Activated B cell treated with CpG ODN at 0.5 μM for 24 hours (primary cell): ENCODE measurements at places on chromosomes 12 and 14.

DNA sequence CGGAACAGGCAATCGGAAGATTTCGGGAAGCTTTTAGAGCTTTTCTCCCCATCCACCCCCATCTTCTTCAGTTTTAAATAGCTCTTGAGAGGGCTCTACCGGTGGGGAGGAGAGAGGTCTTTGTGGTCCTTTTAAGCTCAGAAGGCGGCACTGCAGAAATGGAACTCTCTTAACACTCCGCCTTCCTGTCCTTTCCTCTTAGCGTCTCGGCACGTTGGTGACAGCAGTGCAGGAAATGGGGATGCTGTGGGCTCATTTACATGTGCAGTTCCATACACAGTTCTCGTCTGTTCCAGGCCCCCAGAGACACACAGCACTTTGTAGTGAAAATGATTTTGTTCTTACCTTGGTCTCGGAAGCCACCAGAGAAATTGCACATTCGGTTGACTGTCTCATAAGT, 50.4 kb upstream of the RIN3 start:
- DNase-seq: no peak

- DNase-seq: no peak
Observed at GRCh38 chr14:96271421-96271762, 15.4 kb downstream of the BDKRB1 start.

DNA sequence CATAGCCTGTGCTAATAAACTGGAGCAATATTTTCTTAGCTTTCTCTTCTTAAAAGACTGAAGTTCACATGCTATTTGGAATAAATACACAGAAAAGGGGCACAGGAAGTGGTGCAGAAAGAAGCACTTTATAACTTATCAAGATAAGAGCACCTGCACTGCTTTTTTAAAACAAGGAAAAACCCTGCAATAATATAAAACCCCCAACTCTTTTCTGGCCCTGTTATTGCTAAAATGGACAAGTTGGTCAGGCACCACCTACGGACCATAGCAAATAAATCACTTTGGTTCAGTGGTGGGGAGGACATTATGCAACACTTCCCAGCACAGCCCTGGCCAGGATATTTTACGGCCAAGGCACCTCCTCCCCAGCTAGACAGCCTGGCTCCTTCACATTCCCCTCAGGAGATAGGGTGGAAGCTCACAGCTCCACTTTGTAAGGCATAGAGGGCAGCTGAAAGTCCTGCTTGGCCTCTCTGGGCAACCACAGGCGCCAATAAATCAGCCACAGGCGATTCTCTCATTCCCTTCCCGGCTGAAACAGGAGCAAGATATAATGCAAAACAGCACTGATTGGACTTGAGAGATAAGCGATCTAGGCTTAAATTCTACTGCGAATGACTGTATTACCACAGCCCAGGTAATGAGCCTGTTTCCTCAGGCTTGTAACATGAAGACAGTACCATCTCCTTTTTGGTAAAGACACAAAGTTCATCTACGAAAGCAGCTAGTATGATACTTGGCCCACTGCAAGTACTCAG, 2.0 kb downstream of the ZBTB25 start:
- no peak for DNase-seq

DNA sequence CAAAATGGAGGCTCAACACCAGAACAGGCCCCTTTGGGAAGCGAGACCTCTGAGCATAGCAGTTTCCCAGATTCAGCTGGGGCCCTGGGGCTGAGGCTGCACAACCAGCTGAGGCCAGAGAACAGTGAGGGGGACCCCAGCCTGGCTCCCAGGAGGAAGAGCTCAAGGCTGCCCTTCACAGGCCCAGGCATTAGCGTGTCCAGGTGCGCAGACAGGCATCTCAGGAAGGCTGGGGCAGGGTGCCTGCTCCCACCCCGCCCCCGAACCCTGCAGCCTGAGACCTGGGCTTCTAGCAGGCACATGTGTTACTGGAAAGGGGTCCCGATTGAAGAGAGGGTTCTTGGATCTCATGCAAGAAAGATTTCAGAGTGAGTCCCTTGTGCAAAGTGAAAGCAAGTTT, 27.2 kb downstream of the CALM1 start:
- no peak for DNase-seq

DNA sequence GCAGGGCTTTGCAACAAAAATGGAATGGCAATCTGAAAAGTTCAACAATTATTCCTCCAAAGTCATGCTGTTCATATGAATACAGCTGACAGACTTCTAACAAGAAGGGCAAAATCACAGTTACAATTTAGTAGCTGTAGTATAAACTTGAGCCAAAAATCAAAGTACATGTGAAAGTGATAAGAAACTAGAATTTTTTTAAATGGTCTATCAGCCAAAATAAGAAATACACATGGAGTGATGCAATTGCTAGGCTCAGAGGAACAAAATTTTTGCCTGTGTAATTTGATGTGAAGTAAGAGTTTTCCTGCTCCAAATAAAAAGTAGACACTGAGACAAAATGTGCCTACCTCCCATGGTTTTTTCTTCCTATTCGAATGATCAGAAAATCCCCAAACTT, 167.7 kb upstream of the CDKN3 start:
- DNase-seq: no peak

- no peak for DNase-seq
Observed at GRCh38 chr12:16939871-16940306, 333.9 kb upstream of the LMO3 start.

DNA sequence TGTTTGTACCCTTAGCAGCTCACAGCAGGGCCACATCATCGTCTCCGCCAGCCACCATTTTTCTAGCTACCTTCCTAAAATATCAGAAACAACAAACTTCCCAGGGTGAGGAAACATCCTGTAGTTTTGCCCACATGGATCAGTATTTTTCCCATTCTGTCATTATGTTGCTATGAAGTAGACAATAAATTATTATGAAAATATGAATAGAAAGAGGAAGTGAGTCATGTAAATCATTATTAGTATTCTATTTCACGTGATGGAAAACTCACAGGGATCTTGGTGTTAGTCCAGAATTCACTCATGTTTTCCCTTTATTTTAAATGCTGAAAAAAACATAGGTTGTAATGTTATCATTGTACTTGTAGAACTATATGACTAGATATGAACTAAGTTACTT, 319.4 kb downstream of the SYT1 start:
- no peak for DNase-seq

DNA sequence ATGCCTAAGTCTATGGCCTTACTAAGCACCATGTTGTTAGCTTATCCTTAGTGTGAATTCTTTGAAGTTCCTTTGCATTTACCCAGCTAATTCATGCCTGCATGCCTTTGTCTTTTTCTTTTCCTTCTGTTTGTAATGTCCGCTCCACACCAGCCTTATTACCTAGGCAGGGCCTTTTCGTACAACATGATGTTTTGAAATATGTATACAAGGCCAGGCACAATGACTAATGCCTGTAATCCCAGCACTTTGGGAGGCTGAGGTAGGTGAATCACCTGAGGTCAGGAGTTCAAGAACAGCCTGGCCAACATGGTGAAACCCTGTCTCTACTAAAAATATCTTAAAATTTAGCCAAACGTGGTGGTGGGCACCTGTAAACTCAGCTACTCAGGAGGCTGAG, 1636.5 kb upstream of the SEL1L start:
- DNase-seq: no peak

DNA sequence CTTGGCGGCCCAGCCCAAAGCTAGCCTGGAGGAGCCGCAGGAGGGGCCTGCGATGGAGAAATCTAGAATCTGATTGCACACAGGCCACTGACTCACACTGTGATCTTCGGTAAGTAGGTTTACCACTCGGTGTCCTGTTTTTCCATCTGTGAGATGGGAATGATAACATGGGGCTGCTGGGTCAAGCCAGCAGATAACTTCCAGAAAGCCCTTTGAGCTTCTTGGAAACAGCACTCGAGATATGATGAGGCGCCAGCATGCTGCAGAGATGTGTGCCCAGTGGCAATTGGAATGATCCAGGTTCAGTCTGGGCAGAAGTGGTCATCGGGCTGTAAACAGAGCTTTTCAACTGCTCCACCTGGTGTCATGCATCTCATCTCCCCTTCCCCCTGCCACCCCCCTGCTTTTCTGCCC, 771.3 kb upstream of the TBX3 start:
- no peak for DNase-seq

DNA sequence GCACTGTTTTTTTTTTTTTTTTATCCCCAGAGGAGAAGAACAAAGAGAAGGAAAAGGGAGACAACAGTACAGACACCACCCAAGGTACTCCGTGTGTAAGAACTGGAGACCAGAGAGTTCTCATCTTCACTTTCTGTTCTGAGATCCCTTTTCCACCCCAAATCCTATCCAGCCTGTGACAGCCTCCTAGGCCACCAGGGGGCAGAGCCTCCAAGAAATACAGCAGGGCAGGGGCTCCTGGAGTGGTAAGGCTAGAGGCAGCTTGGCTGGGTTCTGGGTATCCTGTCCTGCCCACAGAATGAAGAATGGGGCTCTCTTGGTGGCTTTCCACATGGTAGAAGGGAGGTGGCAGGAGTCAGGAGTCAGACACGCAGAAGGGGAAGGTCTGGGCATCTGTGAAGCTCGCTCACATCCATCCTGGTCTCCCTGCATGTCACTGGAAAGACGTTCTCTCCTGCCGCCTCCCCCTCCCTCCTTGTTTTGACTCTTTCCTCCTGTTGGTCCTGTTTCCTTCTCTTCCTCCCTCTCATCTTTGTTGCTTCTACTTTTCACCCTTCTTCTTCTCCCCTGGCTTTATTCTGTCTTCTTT, 12.0 kb downstream of the CLSTN3 start:
- no peak for DNase-seq

DNA sequence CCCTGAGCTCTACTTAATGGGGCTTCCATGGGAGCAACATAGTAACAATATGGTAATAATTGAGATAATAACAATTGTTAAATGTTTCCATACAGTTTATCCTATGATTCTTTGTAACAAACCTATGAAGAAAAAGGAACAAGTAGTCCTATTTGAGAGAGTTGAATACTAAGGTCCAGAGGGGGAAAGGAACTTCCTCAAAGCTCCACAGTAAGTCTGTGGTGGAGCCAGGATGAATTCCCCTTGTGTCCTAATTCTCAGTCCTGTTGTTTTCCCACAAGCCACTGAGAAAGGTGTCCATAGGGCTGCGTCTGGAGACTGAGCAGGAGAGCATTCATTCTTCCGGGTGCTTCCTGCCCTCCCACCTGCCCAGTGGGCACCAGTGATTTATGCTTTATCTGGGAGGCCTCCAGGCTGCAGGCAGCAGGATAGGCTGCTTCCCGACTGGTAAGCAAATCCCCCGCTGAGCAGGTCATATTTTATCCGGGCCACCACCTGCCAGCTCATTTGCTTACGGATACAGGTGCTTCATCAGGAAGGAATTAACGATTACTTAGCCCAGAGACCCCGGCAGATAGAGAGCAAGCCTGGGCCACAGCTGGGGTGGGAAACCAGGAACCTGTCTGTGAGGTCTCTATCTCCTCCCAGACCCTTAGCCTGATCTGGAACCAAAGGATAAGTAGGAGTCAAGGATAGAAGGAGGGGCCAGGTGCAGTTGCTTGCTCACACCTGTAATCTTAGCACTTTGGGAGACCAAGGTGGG, 33.9 kb upstream of the FAM222A start:
- no peak for DNase-seq

- DNase-seq: no peak
Observed at GRCh38 chr12:53235164-53235563, 3.2 kb upstream of the RARG start.

DNA sequence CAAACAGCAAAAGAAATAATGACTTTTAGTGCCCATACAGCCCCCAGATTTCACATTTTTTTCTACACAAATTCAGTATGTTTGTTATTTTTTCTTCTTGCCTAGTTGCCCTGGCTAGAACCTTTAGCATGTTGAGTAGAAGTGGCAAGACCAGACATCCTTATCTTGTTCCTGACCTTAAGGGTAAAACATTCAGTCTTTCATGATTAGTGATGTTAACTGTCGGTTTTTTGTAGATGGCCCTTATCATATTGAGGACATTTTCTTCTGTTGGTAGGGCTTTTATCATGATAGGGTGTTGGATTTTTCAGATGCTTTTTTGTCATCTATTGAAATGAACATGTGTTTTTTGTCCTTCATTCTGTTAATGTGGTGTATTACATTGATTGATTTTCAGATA, 17.1 kb downstream of the IRAK3 start:
- DNase-seq: no peak

DNA sequence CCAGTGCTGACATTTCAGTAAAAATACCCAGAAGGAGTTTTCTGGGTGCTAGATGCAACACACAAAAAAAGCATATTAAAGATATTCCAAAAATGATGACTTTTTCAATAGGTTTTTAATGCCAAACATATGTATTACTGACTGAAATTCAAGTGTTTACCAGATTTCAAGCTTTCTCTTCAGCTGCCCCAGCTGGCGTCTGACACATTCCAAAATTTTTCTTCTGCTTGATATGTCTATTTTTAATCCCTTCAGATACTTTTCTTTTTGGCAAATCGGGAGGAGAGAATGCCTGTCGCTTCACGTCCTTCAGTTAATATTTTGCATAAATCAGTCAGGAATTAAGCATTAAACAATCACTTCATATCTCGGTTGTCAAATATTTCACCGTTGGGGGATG, 7.1 kb upstream of the CCDC60 start:
- DNase-seq: no peak

DNA sequence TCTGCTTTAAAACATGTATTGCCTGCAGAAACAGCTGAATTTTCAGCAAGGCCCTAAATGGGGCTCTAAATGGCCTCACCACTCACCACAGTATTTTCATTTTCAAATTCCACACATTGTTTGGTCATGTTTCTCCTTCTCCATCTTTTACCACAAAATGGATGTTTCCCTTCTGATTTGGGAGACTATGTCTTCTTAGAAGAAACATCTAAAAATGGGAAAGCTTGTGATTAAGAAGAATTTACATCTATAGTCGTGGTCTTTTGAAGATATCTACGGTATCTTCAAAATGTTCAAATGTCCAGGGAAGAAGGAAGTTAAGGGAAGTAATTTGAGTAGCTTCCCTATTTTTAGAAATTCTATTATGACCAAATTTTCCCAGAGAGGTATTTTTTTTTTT, 20.7 kb upstream of the TUBA1C start:
- DNase-seq: no peak

DNA sequence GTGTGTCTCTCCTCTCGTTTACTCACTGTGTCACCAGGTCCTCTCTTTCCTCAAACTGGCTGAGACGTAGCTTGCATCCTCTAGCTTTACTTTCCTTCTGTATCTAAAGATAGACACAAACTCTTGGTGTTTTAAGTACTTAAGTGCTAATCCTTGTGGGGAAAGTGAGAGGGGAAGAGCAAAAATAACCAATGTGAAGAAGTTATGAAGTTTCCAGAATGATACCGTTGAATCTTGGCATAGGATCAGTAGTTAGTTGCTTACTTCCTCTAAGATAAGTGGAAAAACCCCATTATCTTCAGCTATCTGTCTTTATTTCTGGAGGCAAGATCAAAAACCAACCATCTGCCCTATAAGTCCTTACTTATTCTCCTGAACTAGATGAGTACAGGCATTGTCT, 10.6 kb downstream of the FAR2 start:
- DNase-seq: no peak

- no peak for DNase-seq
Observed at GRCh38 chr14:80718940-80719339, 222.6 kb downstream of the CEP128 start.

GRCh38 chr14:102965971-102966655, 43.6 kb downstream of the AMN start:
- no peak for DNase-seq

GRCh38 chr12:106754331-106754730, 20.2 kb upstream of the RIC8B start:
- no peak for DNase-seq
